Epithelial cell of proximal tubule (primary cell): ENCODE measurements at places on chromosomes 11 and 22. TPM values are rescaled to one million over a fixed set of nuclear protein-coding genes. Genes with fewer than 3 reads are reported as not detected.

The TSSK2 gene
- not detected in 2 replicates for total RNA-seq

The RHOD gene
- 51.4 and 86.8 TPM in 2 replicates for total RNA-seq

The KDM4D gene
- 1.7 and 1.8 TPM in 2 replicates for total RNA-seq

The TPBGL gene
- not detected in 2 replicates for total RNA-seq

The SSTR3 gene
- not detected in 2 replicates for total RNA-seq

The KIRREL3 gene
- total RNA-seq: 3.8 and 5.1 TPM in 2 replicates
